Right renal pelvis (tissue), 4 donors: ENCODE measurements at places on chromosomes 2 and 18.

GRCh38 chr2:154264024-154264423 lies 392.3 kb downstream of the GALNT13 start:
- DNase-seq: no peak

- DNase-seq: no peak
Observed at GRCh38 chr2:172560721-172561120, 4.8 kb downstream of the PDK1 start.

GRCh38 chr2:66805016-66805865 lies 370.3 kb downstream of the MEIS1 start:
- DNase-seq: no peak

DNA sequence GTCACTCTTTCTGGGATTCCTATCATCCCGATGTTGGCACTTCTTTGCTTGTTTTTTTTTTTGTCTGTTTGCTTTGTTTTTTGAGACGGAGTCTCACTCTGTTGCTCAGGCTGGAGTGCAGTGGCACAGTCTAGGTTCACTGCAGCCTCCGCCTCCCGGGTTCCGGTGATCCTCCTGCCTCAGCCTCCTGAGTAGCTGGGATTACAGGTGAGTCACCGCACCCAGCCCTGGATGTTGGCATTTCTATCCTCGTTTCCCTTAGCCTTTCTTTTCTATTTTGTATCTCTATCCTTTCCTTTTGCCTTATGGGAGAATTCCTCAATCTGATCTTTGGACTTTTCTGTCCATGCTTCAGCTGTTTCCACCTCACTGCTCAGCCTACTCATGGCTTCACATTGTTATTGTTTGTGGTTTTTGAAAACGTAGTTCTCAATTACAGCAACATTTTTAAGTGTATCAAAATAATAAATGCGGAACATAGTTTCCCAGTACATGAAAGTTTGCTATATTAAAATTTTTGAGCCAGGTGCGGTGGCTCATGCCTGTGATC lies 62.1 kb upstream of the ZNF516 start:
- no peak for DNase-seq

DNA sequence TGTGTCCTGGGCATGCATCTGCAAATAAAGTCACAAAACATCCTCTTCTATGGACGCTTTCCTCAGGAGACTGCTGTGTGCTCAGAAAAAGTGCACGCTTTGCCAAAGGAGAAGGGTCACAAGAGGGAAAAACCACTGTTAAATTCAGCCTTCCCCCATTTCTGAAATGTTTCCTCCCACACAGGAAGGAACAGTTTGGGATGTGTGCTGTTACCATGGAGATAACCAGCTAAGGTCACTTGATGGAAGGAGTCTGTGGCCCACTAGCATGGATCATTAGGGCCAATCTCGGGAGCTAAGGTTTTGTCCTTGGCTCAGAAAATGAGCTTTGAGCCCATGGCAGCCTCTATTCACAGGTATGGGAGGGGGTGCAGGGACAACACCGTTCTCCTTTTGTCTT lies 5.6 kb downstream of the KCNE4 start:
- DNase-seq: no peak

GRCh38 chr2:218811382-218811781 lies 20.2 kb downstream of the PRKAG3 start:
- DNase-seq: no peak

DNA sequence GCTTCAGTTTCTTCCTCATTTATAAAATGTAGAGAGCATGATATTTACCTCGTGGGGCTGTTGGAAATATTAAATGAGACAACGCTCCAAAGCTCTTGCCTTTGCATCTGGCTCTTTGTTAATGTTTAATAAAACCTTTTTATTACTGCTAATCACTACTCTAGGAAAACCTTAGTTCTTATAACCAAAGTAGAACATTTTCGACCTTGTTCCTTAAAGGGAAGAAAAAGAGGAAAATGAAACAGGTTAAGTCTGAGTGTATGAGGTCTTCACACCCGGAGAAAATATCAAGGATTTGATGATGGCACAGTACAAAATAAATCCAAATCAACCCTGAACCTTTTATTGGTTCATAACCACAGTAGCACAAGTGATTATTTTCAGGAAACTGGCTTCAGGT lies 86.6 kb upstream of the BCL2L11 start:
- DNase-seq: no peak

- DNase-seq: no peak
Observed at GRCh38 chr2:74191596-74192380, 6.6 kb upstream of the MTHFD2 start.

GRCh38 chr18:36127836-36128529 lies 1.2 kb downstream of the SLC39A6 start:
- DNase-seq: peak; percentile 21

DNA sequence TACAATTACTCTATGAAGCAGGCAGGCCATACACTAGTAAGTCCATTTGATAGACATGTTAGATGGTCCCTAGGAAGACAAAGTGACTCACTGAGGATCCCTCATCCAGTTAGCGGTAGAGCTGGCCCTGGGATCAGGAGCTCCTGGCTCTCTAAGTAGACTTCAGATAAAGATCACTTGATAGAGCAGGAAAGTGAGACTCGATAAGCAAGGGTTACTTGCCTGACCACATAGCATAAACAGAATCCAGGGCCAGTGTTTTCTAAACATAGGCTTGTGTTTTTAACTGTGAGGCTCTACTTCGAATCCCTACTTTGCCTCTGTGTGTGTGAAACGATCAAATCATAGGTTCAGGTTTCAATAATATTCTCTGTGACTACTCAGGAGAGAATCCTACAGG lies 355.2 kb upstream of the TRIB2 start:
- DNase-seq: no peak

- no peak for DNase-seq
Observed at GRCh38 chr18:8301427-8302172, 307.6 kb upstream of the RAB12 start.

DNA sequence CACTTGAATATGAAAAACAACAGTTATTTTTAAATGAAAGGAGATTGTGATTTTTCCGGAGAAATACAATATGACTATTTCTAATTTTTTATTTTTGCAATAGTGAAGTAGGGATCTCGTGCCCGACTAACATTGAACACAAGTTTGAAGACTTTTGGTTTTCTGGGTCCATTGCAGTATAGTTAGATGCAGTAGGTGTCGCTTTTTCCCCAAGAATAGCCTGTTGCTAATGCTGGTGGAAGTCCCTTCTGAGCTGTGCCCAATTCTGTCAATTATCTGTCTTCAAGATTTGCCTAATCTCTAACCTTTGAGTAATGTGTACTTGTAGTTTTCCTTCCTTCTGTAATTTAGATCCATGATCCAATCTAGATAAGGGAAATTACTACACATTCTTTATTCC lies 36.5 kb downstream of the SEMA4F start:
- peak; percentile 38 for DNase-seq

DNA sequence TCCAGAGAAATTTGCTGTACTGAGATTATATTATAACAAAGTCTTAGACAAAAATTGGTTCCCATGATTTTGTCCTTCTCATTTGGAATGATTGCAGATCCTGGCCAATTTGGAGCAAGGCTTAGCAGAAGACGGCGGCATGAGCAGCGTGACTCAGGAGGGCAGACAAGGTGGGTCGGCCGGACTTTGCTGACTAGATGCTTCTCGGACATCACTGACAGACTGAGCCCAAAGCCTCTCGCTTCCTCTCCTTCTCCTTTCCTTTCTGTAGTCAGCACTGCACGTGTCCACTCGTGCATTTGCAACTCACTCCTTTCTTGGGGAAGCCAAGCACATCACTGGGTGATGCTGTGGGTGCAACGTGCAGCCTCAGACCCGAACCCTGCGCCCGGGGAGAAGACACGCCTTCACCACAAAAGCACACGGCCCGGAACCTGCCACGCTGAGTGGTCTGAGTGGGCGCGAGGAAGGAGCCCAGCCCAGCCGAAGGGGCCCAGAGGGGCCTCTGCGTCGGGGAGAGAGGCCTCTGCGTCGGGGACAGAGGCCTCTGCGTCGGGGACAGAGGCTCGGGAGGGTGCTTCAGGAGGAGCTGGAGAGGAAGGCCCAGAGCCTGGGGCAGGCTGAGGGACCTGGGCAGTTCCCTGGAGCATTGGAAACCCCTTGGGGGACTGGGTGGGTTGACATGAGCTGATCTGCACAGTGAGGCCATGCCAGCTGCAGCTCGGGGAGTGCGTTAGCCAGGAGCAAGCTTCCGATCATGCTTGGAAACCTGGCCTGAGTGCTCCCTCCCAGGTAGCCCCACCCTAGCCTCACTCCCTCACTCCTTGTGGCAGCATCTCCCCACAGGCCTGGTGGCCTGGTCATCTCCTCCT lies 61.6 kb downstream of the ADI1 start:
- DNase-seq: no peak
